ENCODE measurements at places on chromosomes 12 and 14.

- no peak for DNase-seq
Measured at GRCh38 chr12:57461917-57462250, 2.3 kb downstream of the GLI1 start.

- no peak for DNase-seq
Measured at GRCh38 chr12:117014342-117014887, 84.8 kb downstream of the TESC start.

DNA sequence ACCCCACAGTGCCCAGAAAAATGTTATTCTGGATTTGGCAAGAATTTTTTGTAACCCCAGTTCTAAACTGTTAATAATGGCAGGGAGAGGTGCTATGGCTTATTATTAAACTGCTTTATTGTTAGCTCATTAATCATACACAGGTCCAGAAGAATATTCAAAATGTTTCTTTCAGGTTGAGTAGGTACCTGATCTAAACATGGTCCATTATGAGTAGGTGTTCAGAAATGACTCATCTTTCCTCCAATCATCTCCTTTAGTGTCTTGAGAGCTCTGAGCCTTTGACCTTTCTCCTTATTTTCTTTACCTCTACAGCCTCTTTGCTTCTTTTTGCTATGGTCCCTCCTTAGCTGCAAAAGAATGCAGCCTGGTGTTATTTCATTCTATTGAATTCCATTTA, 211.0 kb upstream of the GARIN6 start:
- DNase-seq = no peak

GRCh38 chr12:65432114-65432513, 153.6 kb downstream of the MSRB3 start:
- DNase-seq = no peak

GRCh38 chr12:90455756-90456155, 499.2 kb downstream of the CCER1 start:
- no peak for DNase-seq

DNA sequence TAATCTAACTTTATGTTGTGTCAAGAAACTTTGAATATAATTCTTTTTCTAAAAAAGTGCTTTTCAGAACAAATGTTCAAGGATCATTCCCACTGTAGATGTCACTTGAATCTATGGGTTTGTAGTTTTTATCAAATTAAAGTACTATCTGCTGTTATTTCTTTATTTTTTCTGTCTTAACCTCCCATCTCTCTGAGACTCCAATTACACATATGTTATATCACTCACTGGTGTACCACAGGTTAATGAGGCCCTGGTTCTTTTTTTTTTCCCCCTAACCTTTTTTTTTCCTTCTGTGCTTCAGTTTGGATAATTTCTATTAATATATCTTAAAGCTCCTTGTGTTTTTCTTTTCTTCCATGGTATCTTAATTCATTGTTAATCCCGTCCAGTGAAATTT, 279.9 kb upstream of the RGS6 start:
- DNase-seq = no peak

- no peak for DNase-seq
Measured at GRCh38 chr12:19675361-19675760, 236.1 kb downstream of the AEBP2 start.

- DNase-seq = peak; percentile 38
Measured at GRCh38 chr12:94644141-94644979, 6.0 kb downstream of the TMCC3 start.

- DNase-seq = no peak
Measured at GRCh38 chr12:93139028-93139665, 210.1 kb upstream of the EEA1 start.

DNA sequence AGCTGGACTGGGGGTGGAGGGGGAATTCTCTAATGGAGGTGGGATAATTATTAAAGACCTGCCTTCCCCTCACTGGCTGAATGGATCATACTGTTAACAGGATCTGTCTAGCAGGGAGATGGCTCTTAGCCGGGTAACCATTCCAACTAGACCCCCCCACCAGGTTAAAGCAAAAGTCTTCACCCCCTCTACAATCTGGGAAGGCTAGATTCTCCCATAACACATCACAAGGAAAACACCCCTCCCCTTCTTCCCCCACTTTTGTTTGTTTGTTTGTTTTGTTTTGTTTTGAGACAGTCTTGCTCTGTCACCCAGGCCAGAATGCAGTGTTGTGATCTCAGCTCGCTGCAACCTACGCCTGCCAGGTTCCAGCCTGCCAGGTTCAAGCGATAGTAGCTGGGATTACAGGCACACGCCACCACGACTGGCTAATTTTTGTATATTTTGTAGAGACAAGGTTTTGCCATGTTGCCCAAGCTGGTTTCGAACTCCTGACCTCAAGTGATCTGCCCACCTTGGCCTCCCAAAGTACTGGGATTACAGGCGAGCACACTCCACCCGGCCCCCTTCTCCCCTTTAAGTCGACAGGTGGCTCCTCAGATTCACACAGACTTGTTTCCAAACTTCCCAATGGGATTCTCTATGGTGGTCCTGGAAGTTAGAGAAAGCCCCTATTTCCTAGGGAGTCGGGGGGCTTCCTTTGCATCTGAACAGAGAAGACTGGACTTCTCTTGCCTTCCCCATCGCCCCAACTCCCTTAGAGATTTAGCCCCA, 3.5 kb upstream of the BAZ2A start:
- DNase-seq = no peak

GRCh38 chr14:90900476-90901083, 84.3 kb upstream of the TTC7B start:
- DNase-seq = no peak

GRCh38 chr12:71876137-71876799, 36.7 kb downstream of the TBC1D15 start:
- DNase-seq = no peak

DNA sequence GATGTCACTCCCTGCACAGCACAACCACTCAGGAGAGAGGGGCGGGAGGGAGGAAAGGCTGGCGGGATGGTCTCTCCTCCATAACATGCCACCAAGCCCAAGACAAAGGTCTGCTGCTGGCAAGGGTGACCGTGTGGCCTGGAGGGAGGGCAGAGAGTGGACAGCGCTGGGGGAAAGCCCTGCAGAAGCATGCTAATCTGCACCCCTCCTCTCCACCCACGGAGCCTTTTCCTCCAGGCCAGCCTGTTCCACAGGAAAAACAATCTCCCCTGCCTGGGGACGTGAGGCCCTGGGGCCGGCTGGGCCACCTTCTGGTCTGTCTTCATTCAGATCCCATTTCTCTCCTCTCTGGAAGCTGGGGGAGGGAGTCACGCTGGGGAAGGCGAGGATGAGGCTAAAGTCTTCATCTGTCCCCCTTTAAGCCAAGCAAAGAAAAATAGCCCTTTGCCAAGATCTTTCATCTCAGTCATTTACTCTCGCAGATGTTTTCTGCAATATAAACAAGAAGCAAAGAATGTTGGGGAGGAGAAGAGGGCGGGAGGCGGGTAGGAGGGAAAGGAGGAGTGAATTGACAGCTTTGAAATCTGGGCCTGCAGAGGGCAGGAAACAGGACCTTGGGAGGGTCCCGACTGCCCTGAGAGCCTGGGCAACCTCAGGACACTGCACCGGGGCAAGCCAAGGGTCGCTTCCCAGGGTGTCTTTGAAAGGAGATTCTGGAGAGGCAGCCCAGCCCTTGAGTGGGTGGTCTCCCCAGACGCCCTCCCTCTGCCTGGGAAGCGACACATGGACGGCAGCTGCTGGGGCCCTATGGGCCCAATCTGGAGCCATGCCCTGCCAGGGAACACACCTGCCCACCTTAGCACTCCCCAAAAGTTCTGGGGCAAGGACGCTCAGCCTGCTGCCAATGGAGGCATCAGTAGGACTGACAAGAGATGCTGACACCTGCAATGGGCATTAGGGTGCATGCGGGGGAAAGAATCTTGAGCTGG, 133.6 kb downstream of the ZFP36L1 start:
- no peak for DNase-seq

- no peak for DNase-seq
Measured at GRCh38 chr12:76003355-76003638, 28.3 kb downstream of the PHLDA1 start.

GRCh38 chr12:76927170-76927784, 48.5 kb upstream of the CSRP2 start:
- DNase-seq = no peak

DNA sequence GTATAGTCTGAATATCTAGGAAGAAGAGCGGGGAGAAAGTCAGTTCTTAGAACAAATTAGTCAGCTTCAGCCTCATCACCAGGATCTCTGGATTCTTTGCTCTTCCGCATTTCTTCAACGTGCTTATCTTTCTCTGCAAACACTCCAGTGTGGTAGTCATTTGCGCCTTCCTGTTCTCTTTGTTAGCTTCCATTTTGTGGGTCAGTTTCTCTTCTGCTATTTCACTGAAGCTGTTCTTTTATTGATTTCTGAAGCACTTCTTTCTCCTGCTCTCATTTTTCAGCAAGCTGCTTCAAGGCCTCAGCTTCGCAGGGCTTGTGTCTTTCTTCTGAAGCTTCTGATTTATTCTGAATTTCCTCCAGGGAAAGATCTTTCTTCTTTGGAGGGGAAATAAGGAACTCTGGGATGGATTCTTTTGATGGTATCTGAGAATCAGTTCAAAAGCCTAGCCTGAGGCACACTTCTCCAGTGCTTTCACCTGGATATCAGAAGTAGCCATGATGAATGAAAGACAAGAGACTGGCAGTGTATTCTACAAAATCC, 13.5 kb downstream of the AMN1 start:
- DNase-seq = no peak

GRCh38 chr12:124368421-124369032, 73.6 kb downstream of the RFLNA start:
- no peak for DNase-seq

DNA sequence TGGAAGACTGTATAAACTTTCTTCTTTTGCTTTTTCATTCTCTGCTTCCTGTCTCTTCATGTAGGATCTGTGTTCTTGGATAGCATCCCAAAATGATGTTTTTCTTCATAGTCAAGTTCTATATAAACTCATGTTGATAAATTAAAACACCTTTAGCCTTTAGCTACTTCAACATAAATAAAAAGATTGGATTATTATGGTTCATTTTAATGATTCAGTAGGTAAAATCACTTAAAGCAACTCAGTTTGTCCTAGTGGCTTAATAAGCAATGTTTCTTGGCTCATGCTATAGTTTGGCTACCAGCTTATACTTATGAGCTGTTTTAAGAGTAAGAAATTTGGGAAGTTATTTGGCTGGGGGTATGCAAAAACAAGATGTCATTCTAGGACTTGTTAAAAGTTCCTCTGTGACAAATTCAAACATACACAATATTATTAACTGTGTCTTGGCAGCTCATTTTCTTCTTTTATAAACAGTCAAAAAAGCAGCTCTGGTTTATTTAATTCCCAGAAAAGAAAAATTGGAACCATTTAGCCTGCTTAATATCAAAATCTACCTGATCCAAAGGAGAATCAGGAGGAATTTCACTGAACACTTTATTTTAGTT, 111.4 kb downstream of the TMTC3 start:
- no peak for DNase-seq

DNA sequence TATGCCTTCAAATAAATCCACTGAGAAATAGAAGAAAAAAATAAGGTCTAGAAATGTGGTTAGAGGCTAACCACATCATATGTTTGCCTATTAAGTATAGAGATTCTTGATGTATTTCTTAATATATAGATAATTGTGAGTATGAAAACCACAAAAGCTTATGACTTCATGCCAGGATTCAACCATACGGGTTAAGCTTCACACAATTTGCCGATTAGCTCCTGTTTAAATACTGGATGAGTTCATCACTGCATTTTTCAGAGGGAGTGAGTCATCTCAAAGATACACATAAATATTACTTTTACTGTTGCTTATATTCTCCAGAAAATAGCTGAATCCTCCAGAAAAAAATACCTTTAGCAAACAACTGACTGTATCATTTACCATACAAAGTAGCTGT, 79.6 kb downstream of the RPL10L start:
- no peak for DNase-seq

DNA sequence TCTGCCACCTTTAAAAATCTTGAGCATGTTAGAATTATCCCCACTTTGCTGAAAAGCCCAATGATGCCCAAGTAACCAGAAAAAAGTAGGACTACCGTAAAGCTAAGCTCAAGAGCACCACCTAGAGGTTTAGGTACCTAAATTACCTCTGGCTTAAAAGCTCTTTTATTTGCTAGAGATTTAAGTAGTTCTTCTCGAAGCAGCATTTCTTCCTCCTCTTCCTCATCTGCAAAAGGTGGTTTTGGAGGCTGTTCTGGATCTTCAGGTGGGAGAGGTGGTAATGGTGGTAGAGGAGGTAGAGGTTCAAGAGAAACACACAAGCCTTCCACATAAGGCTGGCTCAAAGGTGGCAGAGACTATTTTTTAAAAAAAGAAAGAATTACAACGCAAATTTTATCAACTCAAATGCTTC, 26.9 kb downstream of the ZFC3H1 start:
- no peak for DNase-seq

DNA sequence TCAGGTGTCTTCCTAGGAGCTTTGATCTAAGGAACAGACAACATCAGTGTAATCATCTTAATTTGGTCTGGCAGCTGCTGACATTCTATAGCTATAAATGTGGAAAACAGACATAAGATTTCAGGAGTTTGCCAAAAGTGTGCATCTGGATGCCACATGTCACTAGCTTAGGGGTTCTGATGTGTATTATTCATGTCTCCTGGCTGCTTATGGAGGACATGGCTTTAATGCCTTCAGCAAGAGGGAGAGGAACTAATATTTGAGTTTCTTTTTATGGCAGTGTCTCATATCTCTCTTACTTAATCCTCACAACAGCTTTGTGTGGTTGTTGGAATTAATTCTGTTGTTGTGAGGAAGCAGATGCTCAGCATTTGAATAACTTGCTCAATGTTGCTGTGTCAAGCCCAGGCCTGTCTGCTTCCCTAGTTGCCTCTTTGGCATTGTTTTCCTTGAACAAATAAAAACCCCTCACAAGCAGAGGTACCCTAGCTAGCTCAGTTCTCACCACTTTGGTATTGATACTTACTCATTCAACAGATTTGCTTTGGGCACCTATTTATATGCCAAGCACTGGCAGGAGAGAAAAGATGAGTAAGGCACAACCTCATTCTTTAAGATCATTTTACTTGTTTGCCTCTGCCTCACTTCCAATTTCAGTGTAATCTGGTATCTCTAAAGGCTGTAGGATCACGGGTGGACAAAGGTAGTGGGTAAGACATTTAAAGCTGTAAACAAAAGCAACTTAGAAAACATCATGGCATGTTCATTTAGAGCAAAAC, 39.8 kb upstream of the EID3 start:
- no peak for DNase-seq

DNA sequence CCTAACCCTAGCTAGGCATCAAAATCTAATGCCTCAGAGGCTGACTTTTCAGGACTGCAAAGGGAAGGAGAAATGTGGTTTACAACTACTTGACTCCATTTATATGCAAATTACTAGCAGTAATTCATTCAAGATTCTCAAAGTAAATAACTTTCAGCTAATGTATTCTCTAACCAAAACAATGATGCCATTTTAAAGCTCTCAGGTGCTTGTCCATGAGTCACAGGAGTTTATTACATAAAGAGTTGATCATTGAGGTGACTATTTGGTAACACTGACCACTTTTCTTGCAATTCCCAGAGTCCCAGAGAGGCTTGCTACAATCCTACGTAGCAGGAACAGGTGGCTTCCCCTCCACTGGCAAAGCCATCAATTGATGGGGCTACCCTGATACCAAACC, 109.0 kb upstream of the SLC35F4 start:
- DNase-seq = no peak

- no peak for DNase-seq
Measured at GRCh38 chr14:82528016-82528415, 994.4 kb upstream of the SEL1L start.

Measured in activated naive CD8-positive, alpha-beta T cell treated with anti-CD3 and anti-CD28 coated beads, Interleukin-2, amount 10 ng/mL, durations not matched to agents 7 days and 5 days (primary cell).